Activated CD4-positive, alpha-beta T cell treated with anti-CD3 and anti-CD28 coated beads, Interleukin-10, Interleukin-2, amounts not matched to agents 100 ng/mL and 50 ng/mL, durations not matched to agents 16 hours and 8 hours (primary cell): ENCODE measurements at places on chromosomes 12 and 14.

DNA sequence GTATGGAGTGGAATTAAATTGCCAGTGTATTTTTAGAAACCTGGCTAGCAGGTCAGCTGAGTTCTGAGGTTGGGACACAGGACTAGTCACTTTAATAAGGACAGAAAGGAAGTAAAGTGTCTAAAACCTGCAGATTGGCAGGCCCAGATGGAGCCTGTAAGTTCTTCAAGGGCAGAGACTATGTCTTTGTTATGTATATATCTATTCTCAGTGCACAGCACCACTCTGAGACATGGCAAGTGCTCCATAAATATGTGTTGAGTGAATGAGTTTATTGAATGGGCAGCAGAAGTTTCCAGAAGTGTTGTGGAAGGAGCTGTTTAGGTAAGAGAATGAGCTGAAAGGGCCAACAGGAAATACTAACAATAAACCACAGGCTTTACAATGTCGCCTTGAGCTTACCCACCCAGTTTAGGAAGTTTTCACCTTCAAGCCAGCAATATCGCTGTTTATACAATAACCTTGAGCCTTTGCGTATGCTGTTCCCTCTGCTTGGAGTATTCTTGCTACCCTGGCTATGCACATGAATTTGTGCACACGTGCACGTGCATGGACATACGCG, 109.5 kb upstream of the TMPO start:
- DNase-seq = no peak

DNA sequence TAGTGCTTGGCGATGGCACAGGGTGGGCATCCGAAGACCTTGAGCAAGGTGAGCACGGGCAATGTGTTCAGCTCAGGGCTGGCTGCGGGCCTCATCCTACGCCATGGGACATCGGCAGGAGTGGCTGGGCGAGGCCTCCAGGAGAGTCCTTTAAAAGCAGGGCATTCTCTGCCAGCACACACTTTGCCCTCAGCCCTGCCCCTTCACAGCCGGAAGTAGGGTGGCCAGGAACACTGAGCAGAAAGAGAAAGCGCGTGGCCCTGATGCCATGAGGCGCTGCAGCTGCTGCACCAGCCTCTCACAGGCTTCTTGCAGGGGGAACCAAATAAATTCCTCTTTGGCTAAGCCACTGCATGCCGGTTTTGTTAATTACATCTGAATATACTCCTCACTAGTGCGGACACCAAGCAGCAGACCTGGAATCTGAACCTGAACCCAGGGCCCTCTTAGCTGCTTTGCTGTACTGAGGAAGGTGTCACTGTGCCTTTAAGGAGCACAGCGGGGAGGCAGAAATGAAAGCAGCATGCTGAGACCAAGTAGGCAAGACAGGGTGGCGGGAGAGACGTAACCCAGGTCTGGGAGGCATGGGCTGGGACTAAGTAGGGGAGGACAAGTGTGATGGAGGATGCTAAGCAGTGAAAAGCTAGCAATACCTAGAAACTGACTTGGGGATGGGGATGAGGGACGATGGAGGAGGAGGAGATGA, 155.2 kb downstream of the TTC7B start:
- no peak for DNase-seq

GRCh38 chr12:50569321-50569720, 64.5 kb downstream of the DIP2B start:
- no peak for DNase-seq

- no peak for DNase-seq
Measured at GRCh38 chr12:69874606-69875005, 49.6 kb downstream of the MYRFL start.

GRCh38 chr12:41968599-41968998, 176.1 kb downstream of the GXYLT1 start:
- no peak for DNase-seq
